ENCODE measurements at places on chromosomes 11 and 22. TPM values are rescaled to one million over a fixed set of nuclear protein-coding genes. Genes with fewer than 3 reads are reported as not detected.

GRCh38 chr22:50527921-50528681, 1.7 kb downstream of the TYMP start:
- DNase-seq, result no peak

- no peak for DNase-seq
Observed at GRCh38 chr11:102990145-102990544, 34.6 kb upstream of the MMP13 start.

DNA sequence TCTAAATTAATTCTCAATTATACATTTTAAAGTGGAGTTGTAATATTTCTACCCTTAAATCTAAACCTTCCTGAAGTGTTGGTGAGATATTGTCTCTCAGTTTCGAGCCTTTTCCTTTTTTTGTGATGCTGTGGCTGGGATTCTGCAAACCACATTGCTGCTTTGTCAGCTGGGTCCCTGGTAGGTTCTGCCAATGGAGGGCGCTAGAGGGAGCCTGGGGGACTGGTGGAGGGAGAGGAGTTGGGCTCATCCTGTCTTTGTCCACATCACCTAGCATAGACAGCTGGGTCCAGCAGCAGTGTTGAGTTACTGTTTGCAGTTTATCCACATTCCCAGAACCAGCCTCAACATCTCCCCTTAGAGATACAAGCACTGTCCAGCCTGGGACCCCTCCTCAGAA, 41.0 kb downstream of the TRAF6 start:
- no peak for DNase-seq

GRCh38 chr11:34243600-34244464, 114.0 kb downstream of the ABTB2 start:
- no peak for DNase-seq

- no peak for DNase-seq
Observed at GRCh38 chr22:27803841-27804415, 2.4 kb upstream of the MN1 start.

DNA sequence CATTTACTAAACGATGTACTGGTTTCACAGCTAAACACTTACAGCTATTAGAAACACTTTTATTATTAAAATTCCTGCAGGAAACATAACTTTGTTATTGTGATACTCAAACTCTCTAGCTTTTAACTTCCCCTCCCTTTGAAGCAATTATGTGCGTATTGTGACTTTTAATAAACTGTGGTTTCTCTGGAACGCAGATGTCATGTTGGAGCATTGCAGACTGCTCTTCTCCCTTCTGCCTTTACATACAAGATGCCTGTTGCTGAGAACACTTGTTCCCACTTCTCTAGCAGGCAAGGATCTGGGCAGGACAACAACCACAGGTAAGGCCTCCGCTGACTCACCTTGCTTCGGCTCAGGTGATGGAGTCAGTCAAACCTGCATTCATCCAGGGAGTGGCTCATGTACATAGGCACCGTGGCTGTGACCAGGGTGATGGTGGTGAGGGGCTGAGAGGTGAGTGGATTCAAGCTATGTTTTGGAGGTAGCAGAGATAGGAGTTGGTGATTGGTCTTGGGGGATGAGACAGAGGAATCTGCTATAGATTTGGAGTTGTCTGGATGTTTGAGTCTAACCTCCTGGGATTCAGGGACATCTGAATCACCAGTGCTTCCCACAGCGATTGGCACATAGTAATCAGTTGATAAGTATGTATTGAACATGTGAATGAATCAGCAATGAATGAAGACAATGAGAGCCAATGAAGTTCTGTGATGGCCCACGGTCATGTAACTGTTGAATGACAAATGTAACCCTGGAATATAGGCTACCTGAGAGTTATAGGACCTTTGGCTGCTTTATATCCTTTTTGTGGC, 106.0 kb downstream of the ADAMTS15 start:
- no peak for DNase-seq

The C11orf52 gene
- 0.38 TPM for polyA plus RNA-seq
